NK-92 treated with Interleukin-12 subunit alpha and Interleukin-12 subunit beta, amount 100 ng/mL, for 24 hours (cell line): ENCODE measurements at places on chromosomes 2 and 18.

DNA sequence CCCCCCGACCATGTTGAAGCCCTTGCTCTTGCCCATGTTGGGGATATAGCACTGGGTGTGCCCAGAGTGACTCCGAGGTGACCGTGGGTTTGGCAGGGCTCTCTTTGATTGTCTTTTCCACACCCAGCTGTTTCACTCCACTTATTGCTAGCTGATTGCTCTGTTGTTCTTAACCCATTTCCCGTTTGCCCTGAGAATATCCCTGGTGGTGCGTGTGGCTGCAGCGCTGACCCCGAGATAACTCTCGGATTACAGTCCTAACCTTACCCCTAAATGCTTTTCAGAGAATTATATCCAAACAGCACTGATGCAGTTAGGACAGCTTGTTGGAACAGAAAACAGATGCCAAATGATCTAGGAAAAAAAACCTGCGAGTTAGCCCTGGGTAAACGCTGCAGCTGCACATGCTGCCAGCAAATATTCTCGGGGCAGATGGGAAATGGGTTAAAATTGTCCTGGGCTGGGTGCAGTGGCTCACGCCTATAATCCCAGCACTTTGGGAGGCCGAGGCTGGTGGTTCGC is 34.3 kb upstream of the SNORC start:
- no peak for DNase-seq

DNA sequence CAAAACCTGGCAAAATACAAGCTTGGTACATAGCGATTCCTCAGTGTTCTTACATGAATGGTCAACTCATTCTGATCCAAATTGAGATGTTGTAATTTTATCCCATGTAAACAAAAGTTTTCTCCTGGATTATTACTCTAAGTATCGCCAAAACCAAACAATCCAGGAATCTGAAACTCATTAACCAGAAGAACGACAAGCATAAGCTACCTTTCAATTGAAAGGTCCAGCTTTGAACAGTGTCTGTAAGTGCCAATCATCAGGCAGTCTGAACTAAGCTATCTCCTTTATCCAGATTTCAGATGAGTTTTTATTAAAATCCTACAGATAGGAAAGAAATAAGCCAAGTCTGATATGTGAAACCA is 2.4 kb downstream of the MEX3C start:
- no peak for DNase-seq

DNA sequence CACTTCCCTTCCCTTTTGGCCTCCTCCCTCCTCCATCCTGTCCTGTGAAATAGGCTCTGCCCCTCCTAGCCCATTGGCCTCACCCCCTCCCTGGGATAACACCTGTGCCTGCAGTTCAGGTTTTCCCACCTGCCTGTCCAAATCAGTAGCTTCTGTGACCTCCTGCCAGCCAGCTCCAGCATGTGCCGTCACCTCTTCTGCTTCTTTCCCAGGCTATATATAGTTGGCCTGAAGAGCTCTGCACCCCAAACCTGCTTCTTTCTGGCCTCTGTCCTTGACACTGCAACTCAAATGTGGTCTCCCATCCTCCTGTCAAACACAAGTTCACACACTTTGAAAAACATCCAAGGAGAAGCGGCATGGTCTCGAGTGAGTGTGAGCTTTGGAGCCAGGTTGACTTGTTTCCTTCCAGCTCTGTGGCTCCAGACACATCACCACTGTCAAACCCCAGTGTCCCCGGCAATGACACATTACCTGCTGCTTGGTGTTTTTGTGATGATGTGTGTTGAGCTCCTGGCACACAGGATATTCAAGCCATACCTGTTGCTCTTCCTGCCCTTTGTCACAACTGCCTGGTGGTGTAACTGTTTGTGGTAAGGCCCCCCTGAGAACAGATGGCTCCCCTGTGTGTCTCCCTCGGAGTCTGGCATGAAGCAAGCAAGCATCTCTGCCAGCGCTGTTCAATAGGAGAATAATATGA is 143.6 kb upstream of the DAPL1 start:
- no peak for DNase-seq

- DNase-seq, result peak; percentile 15
Observed at GRCh38 chr2:126657148-126657635, 1.2 kb downstream of the GYPC start.

DNA sequence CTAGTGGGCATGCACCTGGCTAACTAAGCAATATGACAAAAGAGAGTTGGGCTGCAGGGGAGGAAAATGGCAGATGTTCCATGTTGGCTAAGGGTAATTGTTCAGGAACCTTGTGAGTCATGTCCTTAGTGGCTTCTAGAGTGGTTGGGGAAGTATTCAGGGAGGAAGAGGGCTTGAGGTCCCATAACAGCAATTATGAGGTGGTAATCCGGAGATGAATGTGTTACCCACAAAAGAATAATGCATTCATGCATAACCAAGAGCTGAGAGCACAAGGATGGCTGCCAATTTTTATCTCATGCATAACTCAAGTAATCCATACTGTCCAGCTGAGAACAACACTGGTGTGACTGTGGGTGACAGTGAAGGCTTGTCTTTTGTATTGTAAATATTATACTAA is 42.9 kb downstream of the TMEFF2 start:
- no peak for DNase-seq

- peak; percentile 26 for DNase-seq
Observed at GRCh38 chr2:98508709-98509066, 64.0 kb downstream of the INPP4A start.

- no peak for DNase-seq
Observed at GRCh38 chr2:178119179-178119922, 7.1 kb downstream of the RBM45 start.

DNA sequence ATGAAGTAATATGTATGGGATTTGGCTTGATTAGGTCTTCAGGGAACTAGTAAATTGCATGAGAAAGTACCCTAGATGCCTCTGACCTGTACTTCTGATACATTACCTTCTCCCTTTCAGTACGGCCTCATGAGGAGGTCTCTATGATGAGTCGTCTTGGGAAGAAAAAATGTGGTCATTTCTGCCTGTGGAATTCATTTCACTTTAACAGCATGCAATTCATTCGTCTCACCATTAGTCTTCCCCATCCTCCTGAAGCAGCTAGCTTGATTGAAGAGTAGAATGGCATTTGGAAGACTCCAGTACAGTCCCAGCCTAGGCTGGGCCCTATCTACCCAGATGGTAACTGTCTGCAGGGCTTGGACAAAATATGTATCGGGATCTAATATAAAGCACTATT is 52.2 kb downstream of the TMX3 start:
- DNase-seq, result no peak

DNA sequence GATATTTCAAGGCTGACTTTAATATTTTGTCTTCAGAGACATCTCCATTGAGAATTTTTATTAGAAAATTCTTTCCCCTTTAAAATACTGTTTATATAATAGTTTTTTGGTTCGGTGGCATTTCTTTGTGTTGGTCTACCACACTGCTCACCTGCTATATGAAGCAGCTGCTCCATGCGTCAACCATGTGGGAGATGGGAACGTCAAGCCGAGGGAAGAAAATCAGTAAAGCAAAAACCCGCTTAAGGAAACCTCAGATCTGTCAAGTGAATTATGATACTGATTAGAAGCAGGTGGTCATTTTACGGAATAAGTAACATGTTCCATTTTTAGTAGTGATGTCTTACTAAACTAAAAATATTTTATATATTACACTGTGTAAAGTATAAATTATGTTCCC is 5.6 kb upstream of the TMEM17 start:
- DNase-seq, result no peak

- no peak for DNase-seq
Observed at GRCh38 chr2:68172990-68173700, 15.5 kb downstream of the PNO1 start.

- DNase-seq, result no peak
Observed at GRCh38 chr2:181483211-181483610, 26.0 kb downstream of the ITGA4 start.

DNA sequence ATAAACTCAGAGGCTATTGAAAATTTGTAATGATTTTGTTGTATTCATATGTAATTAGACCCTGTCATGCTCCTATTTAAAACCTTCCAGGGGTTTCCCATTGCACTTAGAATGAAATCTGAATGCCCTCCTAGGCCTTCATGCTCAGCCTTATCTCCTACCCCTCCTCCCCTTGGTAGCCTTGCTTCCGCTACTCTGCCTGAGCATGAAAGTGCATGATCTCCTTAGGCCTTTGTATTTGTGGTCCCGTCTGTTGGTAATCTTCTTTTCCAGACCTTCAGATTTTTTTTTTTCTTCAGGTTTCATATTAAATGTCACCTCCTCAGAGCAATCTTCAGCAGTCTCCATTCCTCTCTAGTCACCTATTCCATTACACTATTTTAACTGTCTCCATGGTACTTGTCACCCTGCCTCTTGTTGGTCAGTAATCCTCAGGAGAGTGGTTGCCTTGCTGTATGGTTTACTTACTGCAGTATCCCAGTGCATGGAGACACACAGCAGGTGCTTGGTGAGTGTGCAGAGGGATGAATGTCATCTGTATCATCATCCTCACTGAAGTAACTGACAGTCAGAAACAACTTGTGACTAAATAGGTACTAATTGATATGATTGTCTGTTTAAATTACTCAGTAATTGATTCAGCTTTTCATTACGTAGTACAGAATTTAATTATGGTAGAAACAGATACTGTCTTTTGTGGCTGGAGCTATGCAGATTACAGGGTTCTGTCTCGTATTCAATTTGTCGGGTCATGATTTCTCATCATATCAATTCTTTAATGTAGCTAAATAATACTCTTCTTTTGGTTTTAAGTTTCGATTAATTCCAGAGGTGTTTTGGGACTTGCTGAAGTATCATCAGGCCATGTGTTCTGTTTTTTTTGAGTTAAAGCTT is 63.9 kb downstream of the PHLPP1 start:
- DNase-seq, result no peak
